ENCODE measurements at places on chromosomes 1 and 21. TPM values are rescaled to one million over a fixed set of nuclear protein-coding genes. Genes with fewer than 3 reads are reported as not detected.

SETSIP gene
- total RNA-seq = not detected

ACTA1 gene
- not detected for total RNA-seq

VPS72 gene
- total RNA-seq = 39.2 TPM

APCS gene
- total RNA-seq = not detected

SH3D21 gene
- 0.66 TPM for total RNA-seq

CD53 gene
- 63.2 TPM for total RNA-seq

MTARC1 gene
- total RNA-seq = 104 TPM

ESPN gene
- total RNA-seq = not detected

HSF2BP gene
- total RNA-seq = not detected

FAM110D gene
- 11.0 TPM for total RNA-seq

PTGFRN gene
- 4.7 TPM for total RNA-seq

FCER1G gene
- 39.6 TPM for total RNA-seq

DNAJC28 gene
- 2.7 TPM for total RNA-seq

DDOST gene
- 94.6 TPM for total RNA-seq

FAM72B gene
- total RNA-seq = 3.0 TPM

LINGO4 gene
- total RNA-seq = not detected

LIPI gene
- total RNA-seq = not detected

PIP5K1A gene
- 37.4 TPM for total RNA-seq

ZBTB8A gene
- 9.9 TPM for total RNA-seq

B3GALT5 gene
- not detected for total RNA-seq

PIGR gene
- 0.22 TPM for total RNA-seq

CCDC18 gene
- total RNA-seq = 13.5 TPM

FCAMR gene
- total RNA-seq = not detected

PRXL2B gene
- total RNA-seq = 7.5 TPM

ETV3L gene
- total RNA-seq = not detected

RORC gene
- total RNA-seq = 2.2 TPM

SPTA1 gene
- total RNA-seq = not detected

CDC20 gene
- 1.2 TPM for total RNA-seq

MYBPH gene
- not detected for total RNA-seq

KCNH1 gene
- not detected for total RNA-seq

MXRA8 gene
- total RNA-seq = 175 TPM

SIM2 gene
- not detected for total RNA-seq

OR2L3 gene
- total RNA-seq = not detected

AMY1B gene
- total RNA-seq = not detected

DMBX1 gene
- total RNA-seq = not detected

NTNG1 gene
- 0.51 TPM for total RNA-seq

IGSF21 gene
- total RNA-seq = 12.6 TPM

All from subcutaneous adipose tissue (tissue), 4 donors.